H1 (cell line): ENCODE measurements at places on chromosomes 4 and X.

- no peak for DNase-seq
Observed at GRCh38 chrX:54248309-54248708, 65.3 kb upstream of the FAM120C start.

GRCh38 chr4:36446275-36446674 lies 164.9 kb downstream of the DTHD1 start:
- no peak for DNase-seq

DNA sequence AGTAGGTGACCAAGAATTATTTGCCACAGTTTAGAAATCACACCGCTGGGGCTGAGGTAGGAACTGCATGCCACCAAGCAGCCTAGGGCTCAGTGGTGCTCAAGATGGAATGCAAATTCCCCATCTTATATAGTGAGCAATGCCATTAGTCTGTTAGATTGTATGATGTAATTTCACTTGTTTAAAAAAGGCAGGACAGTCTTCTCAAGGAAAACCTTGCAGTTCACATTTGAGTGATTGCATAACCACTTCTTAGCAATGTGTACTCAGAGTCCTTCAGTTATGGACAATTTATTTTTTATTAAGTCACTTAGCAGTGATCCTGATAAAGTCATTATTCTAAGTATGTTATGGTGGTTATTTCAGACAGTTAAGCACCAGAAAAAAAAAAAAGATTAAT lies 142.9 kb upstream of the SFRP2 start:
- no peak for DNase-seq

- no peak for DNase-seq
Observed at GRCh38 chr4:180372691-180373090, 1870.5 kb upstream of the TENM3 start.

DNA sequence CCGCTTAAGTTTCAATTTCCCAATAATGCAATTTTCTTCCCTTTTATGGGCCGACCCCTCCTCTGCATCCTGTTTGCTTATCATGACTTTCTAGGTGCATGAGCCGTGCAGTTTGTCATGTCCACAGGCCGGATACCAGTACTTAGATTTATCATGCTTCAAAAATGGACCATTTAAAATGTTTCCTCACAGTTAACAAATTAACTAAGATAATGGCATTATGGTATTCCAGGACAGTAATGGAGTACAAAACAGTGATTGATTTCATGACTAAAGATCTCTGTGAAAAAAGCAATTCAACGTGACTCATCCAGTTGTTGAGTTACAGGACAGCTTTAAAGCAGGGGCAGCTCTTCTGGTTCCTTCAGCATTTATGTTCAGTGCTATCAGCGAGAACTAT lies 23.0 kb downstream of the SNX25 start:
- DNase-seq: no peak

- no peak for DNase-seq
Observed at GRCh38 chr4:150123796-150124677, 45.8 kb downstream of the DCLK2 start.

DNA sequence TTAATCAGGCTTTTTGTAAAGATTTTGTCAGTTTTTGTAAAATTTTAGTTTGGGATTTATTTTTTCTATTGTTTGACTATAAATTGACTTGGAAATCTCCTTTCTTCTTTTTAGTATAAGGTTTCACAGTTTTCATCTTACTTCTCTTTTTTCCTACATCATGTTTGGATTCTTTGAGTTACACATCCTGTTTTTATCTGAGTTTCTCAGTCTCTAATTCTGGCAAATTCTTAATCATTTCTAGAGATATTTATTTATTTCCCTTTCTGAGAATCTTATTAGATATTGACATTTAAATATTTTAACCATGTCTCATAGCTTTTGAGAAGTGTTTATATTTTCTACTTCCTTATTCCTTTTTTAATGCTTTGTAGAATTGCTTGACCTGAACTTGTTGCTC lies 20.7 kb downstream of the USP53 start:
- DNase-seq: no peak

DNA sequence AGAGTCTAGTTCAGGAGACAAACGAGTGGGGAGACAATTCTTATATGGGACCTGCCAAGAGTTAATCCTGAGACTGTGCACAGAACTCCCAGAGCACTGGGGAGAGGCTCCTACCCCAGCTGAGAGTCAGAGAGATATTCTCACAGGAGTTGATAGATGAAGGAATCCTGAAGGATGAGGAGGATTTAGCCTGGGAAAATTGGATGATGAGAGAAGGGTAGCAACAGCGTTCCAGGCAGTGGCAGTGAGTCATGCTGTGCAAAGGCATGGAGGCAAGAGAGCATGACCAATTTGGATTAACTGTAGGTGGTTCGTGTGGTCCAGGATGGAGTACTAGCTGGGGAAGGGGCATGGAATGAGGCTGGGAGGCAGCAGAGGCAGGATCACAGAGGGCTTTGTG lies 318.6 kb downstream of the LDB2 start:
- no peak for DNase-seq

- no peak for DNase-seq
Observed at GRCh38 chr4:25948051-25948450, 34.0 kb downstream of the SMIM20 start.

- DNase-seq: no peak
Observed at GRCh38 chr4:1411436-1412375, 5.5 kb upstream of the NKX1-1 start.

DNA sequence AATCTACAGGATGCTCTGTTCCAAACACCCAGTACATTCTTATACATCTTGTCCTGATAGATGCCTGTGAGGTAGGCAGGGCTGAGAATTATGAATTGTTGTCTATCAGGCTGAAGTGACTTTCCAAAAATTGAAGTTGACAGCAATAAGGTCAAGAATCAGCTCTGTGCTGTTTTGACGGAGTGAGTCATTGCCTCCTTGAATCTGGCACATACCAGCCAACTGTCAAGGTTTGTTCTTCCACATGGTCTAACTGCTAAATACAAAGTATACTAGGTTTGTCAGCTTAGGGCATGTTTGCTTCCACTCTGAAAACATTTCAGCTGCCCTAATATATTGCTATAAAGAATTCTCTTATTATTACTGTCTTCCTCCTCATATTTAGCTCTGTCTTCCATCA lies 32.3 kb downstream of the SH3RF1 start:
- DNase-seq: no peak

DNA sequence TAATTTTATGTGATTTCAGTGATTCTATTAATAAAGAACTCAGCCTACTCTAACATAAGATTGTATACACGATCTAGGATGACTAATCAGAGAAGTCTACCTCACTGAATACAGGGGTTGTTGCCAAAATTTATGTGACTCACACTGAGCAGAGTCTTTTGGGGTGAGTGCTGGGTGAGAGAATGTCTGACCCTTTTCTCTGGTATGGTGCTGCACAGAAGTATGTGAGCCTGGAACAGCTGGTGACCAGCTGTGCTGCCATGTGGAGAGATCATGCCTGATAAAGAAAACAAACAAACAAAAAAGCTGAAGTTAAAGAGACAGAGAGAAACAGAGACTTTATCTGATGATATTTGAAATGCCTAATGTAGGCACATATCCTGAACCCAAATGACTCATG lies 618.1 kb upstream of the GRIA3 start:
- DNase-seq: no peak

- no peak for DNase-seq
Observed at GRCh38 chrX:24728530-24728929, 34.8 kb downstream of the POLA1 start.

GRCh38 chr4:60619531-60620305 lies 580.4 kb upstream of the ADGRL3 start:
- DNase-seq: no peak

DNA sequence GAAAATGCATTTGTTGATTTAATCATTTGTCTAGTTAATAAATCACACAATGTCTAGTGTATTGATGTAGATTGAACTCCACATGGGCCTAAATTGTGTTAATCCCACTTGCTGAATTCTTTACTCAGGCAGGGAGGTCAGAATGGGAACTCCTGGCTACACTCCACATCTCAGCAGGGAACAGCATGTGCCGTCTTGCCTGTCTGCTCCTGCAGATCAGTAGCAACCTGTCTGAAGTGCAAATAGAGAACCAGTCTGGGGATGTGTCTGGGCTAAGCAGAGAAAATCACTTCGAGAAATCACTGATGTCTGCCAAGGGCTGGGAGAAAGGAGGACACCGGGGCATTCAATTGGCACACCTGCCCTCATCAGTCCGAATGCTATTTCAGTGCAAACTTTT lies 16.5 kb upstream of the MXRA5 start:
- no peak for DNase-seq

GRCh38 chr4:79023799-79024770 lies 84.8 kb upstream of the PAQR3 start:
- DNase-seq: no peak

- DNase-seq: no peak
Observed at GRCh38 chrX:39862963-39863362, 234.8 kb downstream of the BCOR start.

DNA sequence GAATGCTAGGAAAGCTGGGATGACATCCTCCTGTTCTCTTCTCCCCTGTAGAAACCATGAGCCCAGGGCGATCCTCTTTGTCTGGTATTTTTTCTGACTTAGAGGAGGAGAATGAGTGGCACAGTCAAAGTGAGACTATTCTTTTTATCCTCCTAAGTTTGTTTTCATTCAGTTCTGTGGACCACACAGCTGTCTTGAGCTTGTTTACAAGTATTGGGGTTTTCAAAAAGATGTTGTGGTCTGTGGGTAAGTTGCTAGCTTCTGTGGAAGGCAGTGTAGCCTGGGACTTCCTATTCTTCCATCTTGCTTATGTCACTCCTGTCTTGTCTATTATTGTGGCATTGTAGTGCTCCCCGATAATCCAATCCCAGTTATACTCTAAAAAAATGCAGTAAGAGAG lies 223.0 kb downstream of the PAPSS1 start:
- DNase-seq: no peak

DNA sequence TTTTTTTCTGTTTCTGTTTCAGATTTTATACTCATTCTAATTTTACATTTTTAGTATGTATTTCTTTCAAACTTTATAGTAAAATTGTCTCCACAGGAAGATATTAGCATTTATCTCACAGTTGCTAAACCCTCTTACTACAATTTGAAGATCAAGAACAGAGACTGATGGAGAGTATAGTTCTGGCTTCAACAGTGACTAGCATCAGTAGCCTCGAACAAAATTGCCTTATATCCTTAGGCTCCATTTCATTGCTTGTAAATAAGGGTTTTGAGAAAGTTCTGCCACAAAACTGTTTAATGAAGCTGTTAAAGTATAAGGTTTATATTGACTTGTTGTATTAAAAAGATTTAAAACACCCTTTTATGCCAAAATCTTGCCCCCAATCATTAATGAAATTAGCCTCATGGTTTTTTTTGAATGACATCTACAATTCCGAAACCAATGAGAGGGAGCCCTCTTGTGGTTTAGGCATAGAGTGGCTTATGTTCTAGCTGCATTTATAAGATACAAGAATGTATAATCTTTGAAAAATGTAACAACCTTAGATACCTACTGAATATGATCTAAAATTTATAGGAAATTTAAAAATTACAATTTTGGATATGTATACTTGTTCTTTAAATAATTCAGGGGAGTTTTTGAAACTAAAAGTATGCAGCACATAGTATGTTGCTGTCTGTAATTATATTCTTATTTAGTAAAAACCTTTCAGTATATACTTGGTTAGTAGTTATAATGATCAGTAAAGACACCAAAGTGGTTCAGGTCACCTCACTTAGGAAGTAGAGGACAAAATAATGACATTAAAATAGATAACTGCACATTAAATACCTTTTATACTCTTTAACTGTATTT lies 109.8 kb upstream of the HPGD start:
- no peak for DNase-seq

GRCh38 chr4:140363558-140363957 lies 9.9 kb upstream of the SCOC start:
- DNase-seq: no peak
